Activated gamma-delta T cell (primary cell): ENCODE measurements at places on chromosomes 2 and 18.

GRCh38 chr2:155062922-155063258 lies 364.4 kb downstream of the KCNJ3 start:
- no peak for DNase-seq

DNA sequence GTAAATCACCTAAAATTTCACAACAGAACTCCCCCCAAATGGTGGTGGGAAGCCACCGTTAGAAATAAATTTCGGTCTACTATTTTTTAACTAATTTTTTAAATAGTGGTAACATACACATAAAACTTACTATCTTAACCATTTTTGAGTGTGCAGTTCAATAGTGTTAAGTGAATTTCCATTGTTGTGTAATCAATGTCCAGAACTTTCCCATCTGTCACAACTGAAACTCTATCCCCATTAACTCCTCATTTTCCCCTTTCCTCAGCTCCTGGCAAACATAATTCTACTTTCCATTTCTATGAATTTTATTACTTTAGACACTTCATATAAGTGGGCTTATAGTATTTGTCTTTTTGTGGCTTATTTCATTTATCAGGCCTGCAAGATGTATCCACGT lies 34.1 kb upstream of the HNMT start:
- DNase-seq = no peak

GRCh38 chr2:9139491-9140443 lies 66.8 kb upstream of the ASAP2 start:
- no peak for DNase-seq

DNA sequence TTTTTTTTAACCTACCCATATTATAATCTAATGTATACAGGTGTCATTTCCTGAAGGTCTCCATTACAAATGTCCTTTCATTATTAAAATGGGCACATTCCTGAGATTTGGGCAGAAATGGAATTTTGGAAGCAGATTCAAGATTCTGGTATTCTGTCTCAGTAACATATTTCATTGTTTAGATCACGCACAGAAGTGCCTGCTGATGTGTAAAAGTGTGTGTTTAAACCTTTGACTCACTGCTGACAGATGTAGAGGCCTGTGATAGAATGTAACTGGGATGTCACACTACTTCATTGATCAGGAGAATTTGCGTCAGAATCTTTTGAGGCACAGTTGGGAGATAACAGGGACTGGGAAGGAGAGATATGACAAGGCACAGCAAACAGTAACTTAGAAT lies 276.8 kb upstream of the EPAS1 start:
- DNase-seq = no peak

DNA sequence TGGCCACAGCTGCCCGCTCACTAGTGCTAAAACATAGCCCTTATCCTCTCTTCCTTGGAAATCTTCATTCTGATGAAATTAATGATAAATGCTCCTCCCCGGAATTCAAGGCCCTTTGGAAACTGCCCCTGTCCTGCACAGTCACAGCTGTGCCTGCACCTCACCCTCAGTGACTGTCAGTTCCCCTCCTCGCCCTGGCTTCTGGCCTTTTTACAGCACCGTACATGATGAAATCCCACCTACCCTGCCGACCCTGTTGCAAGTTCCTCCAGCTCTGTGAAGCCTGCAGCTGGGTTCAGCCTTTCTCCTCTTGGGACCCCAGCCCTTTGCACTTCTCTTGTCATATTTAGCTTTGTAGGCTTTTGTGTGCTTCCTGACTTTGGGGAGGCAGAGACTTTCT lies 48.4 kb downstream of the DCDC2C start:
- DNase-seq = no peak

- no peak for DNase-seq
Observed at GRCh38 chr2:97750017-97750416, 36.6 kb downstream of the ZAP70 start.

GRCh38 chr2:12052796-12053195 lies 306.4 kb downstream of the LPIN1 start:
- no peak for DNase-seq
